ENCODE measurements at places on chromosomes 11 and 22.

DNA sequence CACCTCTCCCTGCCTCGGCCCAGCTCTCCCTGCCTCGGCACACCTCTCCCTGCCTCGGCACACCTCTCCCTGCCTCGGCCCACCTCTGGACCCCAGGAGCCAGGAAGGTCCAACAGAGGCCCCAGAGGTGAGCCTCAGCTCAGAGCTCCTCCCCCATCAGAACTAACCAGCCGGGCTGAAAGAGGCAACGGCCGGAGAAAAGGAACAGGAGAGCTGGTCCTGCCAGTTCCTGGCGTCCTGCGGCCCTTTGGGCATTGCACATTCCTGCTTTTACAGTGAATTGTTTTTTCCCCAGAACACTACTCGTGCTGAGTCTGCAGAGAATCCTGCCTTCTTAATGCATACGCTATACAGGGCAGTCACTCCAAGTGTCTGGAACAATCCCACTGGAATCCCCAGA, 45.8 kb downstream of the LMO1 start:
- DNase-seq: no peak

GRCh38 chr22:41848468-41848867, 15.6 kb downstream of the SREBF2 start:
- no peak for DNase-seq

GRCh38 chr11:95364324-95365295, 133.6 kb upstream of the SESN3 start:
- peak; percentile 28 for DNase-seq

DNA sequence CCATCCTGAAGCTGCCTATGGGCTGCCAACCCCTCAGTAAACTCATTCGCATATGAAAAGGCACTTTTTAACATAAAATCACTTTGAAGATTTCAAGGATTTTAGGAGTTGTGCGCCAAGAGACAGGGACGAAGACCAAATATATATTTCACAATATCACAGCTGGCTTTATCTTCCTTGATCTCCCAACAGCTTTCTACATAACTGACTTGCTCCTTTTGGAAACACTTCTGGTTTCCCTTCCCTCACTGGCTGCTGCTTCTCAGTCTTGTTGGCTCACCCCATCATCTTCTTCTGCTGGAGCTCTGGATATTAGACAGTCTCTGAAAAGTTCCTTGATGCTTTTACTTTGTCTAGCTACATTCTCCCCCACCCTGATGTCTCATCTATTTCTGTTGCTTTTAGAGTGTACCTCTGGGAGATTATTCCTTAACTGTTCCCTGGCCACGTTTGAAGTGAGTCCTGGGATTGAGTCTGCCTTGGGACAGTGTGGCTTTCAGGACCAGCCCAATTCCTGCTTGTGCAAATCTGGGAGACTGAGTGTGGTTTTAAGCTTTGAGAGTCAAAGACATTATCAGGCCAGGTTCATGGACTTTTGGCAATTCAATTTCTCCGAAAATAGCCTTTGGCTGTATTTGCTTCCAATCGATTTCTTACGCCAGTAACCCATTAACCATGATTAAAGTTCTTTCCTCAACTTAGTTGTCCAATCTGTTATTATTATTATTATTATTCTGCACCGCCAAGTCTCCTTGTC, 30.9 kb upstream of the NNMT start:
- no peak for DNase-seq

DNA sequence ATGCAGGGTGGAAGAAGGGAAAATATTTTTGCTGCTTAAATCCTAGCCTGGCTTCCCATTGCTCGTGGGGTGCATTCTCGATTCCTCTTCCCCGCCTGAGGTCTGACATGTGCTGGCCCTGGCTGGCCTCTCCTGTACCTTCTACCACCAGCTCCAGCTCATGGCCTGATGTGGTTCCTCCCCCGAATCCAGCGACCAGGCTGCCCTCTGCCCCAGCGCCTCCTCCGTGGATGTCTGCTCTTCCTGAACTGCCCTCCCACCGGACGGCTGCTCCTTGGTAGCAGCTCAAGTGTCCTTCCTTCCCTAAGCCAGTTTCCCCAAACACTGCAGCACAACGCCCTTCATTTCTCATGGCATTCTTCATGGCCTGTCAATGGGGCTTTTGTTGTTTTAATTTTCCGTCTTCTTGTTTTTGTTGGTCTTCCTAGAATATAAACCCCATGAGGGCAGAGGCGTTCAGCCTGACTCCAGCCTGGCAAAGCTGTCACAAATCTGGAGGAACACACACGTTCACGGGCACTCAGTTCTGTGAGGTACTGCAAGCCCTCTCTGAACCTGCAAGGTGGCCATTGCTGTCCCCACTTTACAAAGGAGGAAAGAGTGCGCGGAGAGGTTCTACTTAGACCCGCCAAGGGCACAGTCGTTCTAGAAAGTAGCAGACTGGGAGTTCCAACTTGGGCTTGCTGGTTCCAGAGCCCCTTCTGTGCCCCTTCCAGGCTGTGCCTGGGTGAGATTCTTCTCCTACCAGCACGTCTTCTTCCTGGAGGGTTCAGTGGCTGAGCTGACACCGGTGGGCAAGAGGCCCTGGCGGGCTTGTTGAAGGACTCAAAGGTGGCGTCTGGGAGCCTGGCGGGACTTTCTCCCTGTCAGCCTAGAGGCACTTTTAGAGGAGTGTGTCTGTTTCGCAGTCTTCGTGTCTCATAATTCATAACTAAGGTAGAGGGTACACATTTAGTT, 953 bp upstream of the LRP5 start:
- DNase-seq: no peak

- DNase-seq: no peak
Measured at GRCh38 chr22:36838119-36839030, 21.5 kb upstream of the PVALB start.

DNA sequence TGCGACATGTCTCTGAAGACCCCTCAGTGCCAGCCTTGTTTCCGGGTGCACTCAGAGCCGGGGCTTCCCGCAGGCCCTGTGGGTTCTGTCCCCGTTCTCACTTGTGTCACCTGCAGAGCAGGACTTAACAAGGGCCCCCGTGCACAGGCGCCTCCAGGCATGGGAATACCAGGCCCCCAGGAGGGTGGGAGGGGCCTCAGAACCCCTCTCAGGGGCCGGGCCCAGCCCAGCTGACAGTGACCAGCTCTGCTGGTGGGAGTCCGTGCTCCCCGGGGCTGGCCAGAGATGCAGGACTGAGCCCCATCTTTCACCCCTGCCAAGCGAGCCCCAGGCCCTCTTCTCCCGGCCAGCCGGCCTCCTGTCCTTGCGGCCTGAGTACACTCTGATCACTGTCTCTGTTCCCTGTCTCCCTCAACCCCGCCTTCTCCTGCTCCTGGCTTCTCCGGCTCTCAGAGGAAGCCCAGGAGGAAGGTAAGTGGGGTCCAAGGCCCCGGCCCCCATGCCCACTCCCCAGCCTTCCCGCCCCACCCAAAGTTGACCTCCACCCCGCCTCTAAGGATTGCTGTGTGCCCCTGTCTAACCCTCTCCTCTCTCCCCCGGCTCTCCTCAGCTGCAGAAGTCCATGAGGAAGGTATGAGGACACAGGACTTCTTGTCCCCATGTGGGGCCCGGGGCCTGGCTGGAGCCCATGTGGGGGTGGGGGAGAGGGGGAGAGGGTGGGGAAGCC, 5.3 kb downstream of the TNNT3 start:
- no peak for DNase-seq

DNA sequence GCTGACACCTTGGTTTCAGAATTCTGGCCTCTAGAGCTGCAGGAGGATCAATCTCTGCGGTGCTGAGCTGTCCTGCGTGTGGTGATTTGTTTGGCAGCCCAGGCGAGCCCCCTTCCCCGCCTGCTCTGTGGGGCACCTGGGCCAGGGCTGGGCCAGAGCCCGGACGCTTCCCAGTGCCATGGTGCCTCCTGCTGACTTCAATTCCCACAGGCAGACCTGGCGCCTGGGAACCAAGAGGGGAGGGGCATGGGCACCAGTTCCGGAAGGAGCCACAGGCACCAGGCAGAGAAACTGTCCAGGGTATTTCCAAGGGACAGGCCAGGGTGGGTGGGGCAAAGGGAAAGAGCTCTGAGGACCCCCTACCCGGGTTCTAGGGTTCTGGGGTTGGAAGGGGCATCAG, 197.8 kb downstream of the CTTN start:
- DNase-seq: no peak

GRCh38 chr22:50603511-50604255, 3.1 kb downstream of the MAPK8IP2 start:
- DNase-seq: no peak

DNA sequence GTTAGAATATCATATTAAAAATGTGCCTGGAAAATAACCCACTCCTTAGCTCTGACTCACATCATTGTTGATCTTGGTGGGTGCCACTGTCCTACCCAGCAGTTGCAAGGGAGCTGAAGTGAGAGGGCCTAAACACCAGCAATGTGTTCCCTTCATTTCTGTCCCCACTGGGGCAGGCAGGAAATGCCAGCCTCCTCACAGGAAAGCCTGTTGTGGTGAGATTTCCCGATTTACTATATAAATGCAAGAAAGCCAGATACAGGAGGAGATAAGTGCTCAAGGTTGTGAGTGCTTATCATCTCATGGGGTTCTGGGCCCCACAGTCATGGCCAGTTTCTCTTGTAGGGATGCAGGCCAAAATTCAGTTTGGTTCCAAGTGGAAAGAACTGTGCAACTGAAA, 15.8 kb upstream of the FLI1 start:
- no peak for DNase-seq

GRCh38 chr11:66901964-66902390, 45.1 kb downstream of the LRFN4 start:
- DNase-seq: no peak

- DNase-seq: no peak
Measured at GRCh38 chr11:125957618-125958332, 11.9 kb downstream of the VSIG10L2 start.

DNA sequence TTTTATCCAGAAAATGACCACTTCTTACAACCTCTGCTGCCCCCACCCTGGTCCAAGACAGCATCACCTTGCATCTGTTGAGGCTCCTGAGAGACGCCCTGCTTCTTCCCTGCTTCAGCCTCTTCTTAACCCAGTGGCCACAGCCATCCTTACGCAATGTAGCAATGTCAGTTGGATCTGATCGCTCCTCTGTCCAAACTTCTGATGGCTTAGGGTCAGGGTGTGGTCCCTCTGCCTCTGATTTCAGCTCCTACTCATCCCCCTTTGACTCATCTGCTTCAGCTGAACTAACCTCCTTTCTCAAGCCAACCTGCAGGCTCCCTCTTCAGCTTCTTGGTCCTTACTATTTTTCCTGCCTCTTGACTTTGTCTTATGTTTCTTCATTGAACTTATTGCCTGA, 280.8 kb downstream of the KIRREL3 start:
- DNase-seq: no peak

DNA sequence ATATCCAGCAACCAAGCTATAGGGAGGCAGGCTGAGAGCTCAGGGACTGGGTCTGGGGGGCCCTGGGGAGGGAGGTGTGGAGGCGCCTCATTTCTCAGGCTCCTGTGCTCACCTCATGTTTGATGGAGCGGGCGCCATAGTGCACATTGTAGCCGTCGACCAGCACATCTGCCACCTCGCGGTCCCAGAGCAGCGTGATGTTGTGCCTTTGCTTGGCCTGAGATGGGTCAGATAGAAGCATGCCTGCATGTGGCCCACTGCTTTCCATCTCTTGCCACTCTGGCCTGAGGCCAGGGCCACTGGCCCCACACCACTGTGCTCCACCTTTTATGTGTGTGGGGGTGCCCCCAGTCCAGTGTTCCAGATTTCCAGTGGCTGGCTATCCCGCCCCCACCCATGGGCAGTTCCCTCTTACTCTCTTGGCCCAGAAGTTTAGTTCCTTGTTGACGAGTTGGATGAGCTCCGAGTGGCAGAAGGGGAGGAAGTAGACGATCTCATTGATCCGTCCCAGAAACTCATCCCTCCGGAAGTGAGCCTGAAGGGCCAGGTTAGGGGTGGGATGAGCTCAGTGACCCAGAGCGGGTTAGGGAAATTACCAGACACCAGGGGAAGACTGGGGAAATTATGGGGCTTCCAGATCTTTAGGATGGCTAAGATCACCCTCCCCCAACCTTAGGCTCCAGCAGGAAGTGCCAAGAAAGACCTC, 50.1 kb upstream of the PHOX2A start:
- DNase-seq: no peak

- DNase-seq: peak; percentile 28
Measured at GRCh38 chr11:32374261-32374711, 61.1 kb downstream of the WT1 start.

- DNase-seq: no peak
Measured at GRCh38 chr11:15829312-15829711, 527.0 kb downstream of the SOX6 start.

DNA sequence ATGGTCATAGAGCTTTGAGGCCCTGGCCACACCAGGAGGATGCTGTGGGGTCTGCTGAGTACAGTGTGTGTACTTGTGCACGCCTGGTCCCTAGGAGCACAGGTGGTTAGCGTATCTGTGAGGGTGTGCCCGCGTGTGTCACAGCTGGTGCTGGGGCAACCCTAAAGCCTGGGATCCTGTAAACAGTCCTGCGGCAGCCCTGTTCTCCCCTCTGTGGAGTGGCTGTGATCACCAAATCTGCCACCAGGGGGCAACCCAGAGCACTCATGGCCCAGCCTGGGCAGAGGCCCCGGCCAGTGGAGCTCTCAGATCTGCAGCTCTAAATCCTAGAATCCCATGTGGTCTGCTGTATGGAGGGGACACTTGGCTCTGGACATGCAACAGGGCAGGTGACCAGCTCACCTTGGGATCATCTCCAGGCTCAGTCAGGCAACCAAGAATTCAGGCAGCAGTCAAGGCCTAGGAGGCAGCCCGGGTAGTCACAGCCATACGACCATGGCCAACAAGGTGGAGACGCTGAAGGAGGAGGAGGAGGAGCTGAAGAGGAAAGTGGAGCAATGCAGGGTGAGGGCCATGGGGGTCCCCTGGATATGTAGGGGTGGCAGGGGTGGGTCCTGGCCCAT, 3.9 kb downstream of the SH3BP1 start:
- peak; percentile 59 for DNase-seq

- DNase-seq: no peak
Measured at GRCh38 chr11:110217223-110217877, 79.1 kb downstream of the RDX start.

- DNase-seq: peak; percentile 75
Measured at GRCh38 chr11:31810779-31811647, at the start of gene PAX6. PAX6 (minus strand) TSS chr11:31811322; CDS start chr11:31806411, 4,911 bp downstream.

GRCh38 chr11:62545437-62546243, 966 bp downstream of the AHNAK start:
- peak; percentile 99 for DNase-seq

DNA sequence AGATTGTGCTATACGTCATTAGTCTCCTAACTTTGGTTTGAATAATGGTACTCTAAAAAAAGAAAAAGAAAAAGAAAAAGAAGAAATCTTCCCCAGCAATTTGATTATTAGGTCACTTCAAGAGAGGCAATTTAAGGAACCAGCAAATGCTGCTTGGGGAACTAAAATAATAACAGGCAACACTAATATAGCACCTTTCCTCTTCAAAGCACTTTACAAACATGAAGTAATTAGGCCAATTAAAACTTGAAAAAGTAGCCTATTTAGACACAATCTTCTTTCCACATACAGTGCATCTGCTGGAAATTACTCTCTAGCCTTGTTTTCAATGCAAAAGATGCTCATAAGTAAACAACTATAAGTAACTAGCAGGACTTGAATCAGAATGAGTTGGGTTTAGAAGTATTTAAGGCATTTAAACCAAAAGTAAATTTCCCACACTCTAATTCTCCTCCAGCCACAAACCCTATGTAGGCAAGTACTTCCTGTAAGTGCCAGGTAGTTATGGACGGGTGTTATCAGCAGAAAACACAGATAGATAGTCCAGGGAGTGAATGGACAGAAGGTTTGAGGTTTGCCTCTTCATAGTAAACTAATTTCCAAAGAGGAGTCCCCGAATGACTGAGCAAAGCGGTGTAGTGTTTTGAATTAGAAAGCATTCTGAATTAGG, 44.5 kb downstream of the LRRC4C start:
- DNase-seq: peak; percentile 8
